ENCODE measurements at places on chromosomes 3 and 15. TPM values are rescaled to one million over a fixed set of nuclear protein-coding genes. Genes with fewer than 3 reads are reported as not detected.

Gene MORC1
- not detected for total RNA-seq

Gene CHRNA7
- 0.81 TPM for total RNA-seq

Gene RBP2
- not detected for total RNA-seq

Gene LRRC15
- 0.37 TPM for total RNA-seq

Gene KLHL40
- 0.81 TPM for total RNA-seq

Gene HYAL1
- total RNA-seq, result 71.3 TPM

Gene GOLGA8J
- not detected for total RNA-seq

Gene SHC4
- total RNA-seq, result 2.9 TPM

Gene DUOX1
- total RNA-seq, result 0.67 TPM

Gene ADGRG7
- total RNA-seq, result not detected

Gene KATNBL1
- total RNA-seq, result 12.5 TPM

Gene PYGO1
- total RNA-seq, result 4.9 TPM

Gene PRR23B
- total RNA-seq, result not detected

Gene GOLGA8S
- 0.39 TPM for total RNA-seq

Data from heart left ventricle (tissue), 16 donors.